ENCODE measurements at places on chromosomes 7 and 10. TPM values are rescaled to one million over a fixed set of nuclear protein-coding genes. Genes with fewer than 3 reads are reported as not detected.

VWC2 gene
- total RNA-seq = 7.7 TPM

LBX1 gene
- not detected for total RNA-seq

COPG2 gene
- total RNA-seq = 18.2 TPM

SEMA3D gene
- 1.1 TPM for total RNA-seq

SAP25 gene
- 0.54 TPM for total RNA-seq

CDK5 gene
- 6.3 TPM for total RNA-seq

TMEM273 gene
- 28.5 TPM for total RNA-seq

SLC18A3 gene
- not detected for total RNA-seq

PSD gene
- total RNA-seq = 0.89 TPM

NAT16 gene
- total RNA-seq = not detected

NKX2-3 gene
- not detected for total RNA-seq

DNA sequence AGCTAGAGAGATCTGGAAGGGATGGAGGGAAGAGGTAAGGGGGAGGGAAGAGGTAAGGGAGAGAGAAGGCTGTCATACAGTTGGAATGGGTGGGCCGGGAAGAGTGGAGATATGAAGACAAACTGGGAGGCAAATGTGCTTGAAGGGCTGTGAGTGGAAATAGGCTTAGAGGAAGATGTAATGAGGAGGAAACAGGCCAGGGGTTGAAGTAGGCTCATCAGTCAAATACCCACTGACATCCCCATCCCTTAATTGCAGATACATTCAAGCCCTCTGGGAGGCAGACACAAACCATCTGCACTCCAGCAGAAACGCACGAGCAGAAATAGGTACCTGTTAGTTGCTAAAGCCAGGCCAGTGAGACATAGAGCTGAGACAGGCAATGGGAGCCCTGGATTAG is 2.1 kb downstream of the SYNPO2L start:
- DNase-seq = no peak

- peak; percentile 94 for DNase-seq
Observed at GRCh38 chr10:44963772-44964633, 4.4 kb downstream of the RASSF4 start.

GRCh38 chr7:831596-832166 is 595 bp upstream of the SUN1 start:
- peak; percentile 2 for DNase-seq

DNA sequence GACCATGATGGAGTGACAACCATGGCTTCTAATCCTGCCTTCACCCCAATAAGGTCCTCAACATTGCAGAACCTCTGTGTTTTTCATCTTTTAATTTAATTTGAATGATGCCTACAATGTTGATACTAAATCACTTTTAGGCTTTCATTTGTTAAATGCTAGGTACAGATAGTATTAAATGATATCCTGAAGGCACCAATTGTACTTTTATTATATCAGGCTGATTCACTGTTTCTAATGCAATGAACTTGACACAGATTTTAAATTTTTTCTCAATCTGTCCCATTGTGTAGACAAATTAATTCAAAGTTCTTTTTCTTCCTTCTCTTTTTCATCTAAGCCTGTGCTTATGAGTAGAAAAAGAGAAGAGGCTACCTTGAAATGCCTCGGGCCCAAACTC is 5.2 kb downstream of the EPDR1 start:
- no peak for DNase-seq

- DNase-seq = no peak
Observed at GRCh38 chr7:85850381-85850780, 663.5 kb upstream of the SEMA3D start.

DNA sequence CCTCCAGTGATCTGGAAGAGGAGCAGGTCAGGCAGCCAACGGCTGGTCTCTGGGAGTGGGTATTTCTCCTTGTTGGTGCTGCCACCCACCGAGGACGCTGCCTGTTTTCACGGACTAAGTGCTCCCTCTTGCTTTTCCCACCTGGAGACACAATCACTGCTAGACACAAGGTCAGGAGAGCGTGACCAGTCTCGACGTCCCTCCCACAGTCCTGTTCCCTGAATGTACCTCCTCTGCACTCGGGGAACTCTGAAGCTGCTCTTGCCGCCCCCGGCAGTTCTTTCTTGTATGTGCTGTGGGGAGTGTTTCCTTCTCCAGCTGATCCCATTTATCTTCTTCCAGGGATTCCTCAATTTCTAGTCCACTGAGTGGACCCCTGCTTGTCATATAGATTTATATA is 89.4 kb downstream of the CYTH3 start:
- DNase-seq = no peak

DNA sequence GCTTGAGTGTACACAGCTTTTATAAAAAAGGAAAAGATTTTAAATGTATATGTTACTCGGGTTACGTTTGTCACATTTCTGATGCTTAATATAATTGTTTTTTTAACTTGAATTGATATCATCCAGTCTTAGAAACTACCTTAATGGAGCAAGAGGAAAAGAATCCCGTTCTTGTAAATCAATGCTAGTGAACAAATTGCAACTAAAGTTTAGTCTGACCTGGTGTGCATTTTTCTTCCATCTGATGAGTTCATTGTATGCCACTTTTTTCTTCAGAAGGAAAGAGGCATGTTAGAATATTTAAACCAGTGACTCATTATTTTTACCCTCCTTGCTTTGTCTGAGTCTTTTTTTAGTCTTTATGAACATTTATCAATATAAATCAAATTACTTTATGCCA is 34.7 kb downstream of the NET1 start:
- DNase-seq = no peak

DNA sequence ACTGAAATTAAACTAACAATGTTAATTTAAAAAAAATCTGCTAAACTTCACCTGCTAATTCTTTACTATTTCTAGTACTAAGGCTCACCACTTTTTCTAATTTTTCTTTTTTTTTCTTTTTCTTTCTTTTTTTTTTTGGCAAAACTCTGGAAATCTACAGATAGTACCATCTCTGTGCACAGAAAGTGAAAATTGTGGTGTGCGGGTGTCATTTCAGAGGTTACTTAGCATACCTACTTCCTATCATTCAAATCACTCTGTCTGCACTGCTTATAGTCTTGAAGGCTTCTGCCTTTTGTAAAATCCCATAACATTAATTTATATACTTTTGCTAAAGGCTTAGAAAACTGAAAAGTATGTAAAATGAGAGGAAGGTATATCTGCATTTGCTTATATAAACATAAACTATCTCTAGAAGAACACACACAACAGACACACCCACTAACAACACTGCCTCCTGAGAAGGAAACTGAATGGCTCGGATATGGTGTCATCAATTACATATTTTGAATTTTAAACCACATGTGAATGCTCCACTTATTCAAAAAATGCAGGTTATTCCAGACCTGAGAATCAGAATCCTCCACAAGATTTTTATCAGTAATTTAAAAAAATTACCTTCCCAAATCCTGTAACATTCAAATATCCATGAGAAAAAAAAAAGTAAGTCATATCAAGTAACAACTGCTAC is 229.5 kb downstream of the PARD3 start:
- no peak for DNase-seq

DNA sequence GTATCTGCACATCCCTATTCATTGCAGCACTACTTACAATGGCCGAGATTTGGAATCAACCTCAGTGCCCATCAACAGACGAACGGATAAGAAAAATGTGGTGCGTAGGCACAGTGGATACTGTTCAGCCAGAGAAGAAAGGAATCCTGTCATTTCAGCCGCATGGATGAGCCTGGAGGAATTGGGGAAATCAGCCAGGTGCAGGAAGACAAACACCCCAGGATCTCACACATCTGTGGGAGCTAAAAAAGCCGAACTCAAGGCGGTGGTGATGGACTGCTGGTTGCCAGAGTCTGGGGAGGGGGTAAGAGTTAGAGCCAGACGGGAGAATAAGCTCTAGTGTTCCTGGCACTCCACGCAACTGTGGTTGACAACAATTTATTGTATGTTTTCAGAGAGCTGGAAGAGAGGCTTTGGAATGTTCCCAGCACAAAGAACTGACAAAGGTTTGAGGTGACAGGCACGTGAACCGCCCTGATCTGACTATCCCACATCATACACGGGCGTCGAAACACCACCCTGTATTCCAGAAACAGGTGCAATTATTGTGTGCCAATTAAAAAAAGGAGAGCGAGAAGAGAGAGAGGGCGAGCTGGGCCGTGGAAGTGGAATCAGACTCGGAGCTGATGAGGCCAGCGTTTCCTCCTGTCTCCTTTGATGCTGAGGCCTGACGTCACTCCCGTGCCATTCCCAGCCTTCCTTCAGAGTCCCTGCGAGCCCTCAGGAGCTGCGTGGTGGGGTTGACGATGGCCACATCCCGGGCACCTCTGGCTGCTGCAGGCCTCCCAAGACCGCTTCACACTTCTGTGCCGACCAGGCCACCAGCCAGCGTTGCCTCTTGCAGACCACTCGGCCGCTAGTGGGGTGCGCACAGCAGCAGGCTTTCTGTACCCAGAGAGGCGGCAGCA is 189.5 kb downstream of the DNAJB6 start:
- no peak for DNase-seq

- no peak for DNase-seq
Observed at GRCh38 chr7:71486856-71487628, 355.1 kb downstream of the GALNT17 start.

- peak; percentile 76 for DNase-seq
Observed at GRCh38 chr7:150986099-150986512, 4.7 kb upstream of the NOS3 start.

- no peak for DNase-seq
Observed at GRCh38 chr7:70557338-70557737, 574.6 kb upstream of the GALNT17 start.

- DNase-seq = no peak
Observed at GRCh38 chr7:33849004-33849403, 56.3 kb upstream of the BMPER start.

GRCh38 chr7:140876519-140877248 is 48.0 kb downstream of the BRAF start:
- no peak for DNase-seq

- no peak for DNase-seq
Observed at GRCh38 chr7:47683485-47683898, 101.6 kb upstream of the TNS3 start.

DNA sequence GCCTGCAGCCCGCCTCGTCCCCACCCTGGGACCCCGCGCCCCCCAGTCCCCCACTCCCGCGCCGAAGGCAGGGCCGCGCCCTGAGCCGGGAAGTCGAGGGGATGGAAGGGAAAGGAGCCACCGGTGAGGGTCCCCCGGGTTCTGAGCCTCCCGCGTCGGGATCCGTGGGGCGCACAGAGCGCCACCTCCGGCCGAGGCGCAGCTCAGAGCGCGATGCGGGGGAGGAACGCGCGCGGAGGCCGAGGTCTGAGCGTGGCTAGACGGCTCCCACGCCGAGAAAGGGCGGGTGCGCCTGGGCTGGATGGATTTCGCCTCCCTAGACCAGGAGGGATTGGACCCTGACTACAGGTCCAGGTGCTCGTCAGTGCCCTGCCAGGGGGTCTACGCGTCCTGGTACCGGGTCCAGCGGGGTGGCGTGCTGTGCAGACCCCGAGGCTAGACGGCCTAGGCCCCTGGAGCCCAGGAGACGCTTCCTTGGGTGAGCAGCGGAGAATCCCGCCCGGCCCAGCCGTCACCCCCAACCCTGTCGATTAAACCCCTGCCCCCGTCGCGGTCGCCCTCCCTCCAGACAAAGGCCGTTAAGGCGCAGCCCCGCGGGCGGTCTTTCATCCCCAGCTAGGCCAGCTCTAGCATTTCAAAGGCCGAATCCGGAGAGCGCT is 986 bp upstream of the PDGFA start:
- no peak for DNase-seq

DNA sequence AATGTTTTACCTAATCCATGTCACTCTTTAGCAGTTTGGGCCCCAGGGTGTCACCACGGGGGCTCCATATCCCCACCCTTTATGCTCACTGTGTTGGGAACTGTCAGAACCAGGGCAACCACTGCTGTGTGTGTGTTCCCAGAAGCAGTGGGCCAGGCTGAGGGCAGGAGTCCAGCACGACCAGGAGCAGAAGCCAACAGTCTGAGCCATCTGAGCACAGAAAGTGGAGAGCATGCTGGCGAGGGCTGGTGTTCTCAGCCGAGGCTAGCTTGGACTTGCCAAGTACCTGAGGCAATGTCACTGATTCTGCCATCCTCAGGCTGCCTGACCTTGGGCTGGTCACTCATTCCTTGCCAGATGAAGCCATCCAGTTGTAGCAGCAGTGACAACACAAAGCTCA is 285.0 kb downstream of the BMPER start:
- DNase-seq = peak; percentile 81

DNA sequence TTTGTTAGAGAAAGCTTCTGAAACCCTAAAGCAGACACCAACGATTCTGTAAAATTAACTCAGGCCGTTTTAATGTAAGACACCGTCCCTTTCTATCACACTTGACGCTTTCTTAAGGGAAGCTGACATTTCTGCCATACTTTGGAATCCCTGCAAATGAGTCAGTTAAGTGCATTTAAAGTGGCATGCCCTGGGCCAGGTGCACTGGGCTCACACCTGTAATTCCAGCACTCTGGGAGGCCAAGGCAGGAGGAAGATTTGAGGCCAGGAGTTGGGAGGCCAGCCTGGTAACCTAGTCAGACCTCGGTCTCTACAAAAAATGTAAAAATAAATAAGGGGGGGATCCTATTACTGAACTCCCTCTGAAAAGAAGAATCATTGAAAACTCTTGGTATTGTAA is 4.4 kb downstream of the UBE2H start:
- DNase-seq = no peak

- DNase-seq = no peak
Observed at GRCh38 chr7:115494529-115495147, 535.9 kb downstream of the TFEC start.

- DNase-seq = peak; percentile 78
Observed at GRCh38 chr10:119209035-119209735, 1.8 kb downstream of the GRK5 start.
